ENCODE measurements at places on chromosomes 7 and 10.

DNA sequence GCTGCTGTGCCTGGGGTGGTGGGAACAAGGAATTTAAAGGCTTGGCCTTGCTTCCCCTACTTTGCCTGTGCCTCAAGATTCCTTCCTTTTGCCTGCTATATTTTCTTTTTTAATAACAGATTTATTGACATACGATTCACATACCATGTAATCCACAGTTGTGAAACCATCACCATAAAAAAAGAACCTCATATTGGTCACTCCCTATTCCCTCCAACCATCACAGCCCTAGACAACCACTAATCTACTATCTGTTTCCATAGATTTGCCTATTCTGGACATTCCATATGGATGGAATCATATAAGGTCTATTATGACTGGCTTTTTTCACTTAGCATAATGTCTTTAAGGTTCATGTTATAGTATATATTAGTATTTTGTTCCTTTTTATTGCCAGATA is 59.3 kb upstream of the TRIM8 start:
- DNase-seq = no peak

DNA sequence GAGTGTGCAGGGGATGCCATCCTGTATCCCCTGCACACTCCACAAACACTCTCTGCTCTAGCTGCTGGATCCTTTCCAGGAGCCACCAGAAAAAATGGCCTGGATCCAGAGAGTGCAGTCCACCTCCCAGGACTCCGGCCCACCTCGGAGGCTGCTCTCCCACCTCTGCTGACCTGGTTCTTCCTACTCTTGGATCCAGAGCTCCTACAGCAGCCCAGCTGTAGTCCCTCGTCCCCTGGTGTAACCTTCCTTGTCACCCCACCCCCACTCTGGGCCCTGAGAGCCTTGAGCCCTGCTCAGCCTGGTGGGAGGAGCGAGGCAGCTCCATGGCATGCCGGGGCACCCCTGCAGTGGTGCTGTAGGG is 54.4 kb downstream of the GOLGA7B start:
- DNase-seq = no peak

GRCh38 chr7:148939128-148939755 is 55.2 kb upstream of the EZH2 start:
- DNase-seq = peak; percentile 20

DNA sequence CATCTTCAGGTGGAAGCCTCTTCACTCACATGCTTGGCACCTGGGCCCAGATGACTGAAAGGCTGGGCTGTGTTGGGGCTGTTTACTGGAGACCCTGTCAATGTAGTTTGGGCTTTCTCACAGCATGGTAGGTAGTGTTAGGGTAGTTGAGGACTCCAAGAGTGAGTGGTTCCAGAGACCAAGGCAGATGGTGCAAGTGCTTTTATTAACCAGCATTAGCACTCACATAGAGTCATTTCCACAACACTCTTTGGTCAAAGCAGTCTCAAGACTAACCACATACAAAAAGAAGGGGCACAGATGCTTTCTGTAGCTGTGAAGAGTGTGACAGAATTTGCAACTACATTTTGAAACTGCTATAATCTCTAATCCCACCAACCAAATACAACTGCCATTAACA is 135.0 kb downstream of the RTKN2 start:
- no peak for DNase-seq

GRCh38 chr10:2077231-2077630 is 339.9 kb upstream of the ADARB2 start:
- no peak for DNase-seq

GRCh38 chr7:988963-989529 is 6.1 kb downstream of the CYP2W1 start:
- no peak for DNase-seq

GRCh38 chr10:21171197-21171935 is 274.3 kb upstream of the NEBL start:
- DNase-seq = no peak

DNA sequence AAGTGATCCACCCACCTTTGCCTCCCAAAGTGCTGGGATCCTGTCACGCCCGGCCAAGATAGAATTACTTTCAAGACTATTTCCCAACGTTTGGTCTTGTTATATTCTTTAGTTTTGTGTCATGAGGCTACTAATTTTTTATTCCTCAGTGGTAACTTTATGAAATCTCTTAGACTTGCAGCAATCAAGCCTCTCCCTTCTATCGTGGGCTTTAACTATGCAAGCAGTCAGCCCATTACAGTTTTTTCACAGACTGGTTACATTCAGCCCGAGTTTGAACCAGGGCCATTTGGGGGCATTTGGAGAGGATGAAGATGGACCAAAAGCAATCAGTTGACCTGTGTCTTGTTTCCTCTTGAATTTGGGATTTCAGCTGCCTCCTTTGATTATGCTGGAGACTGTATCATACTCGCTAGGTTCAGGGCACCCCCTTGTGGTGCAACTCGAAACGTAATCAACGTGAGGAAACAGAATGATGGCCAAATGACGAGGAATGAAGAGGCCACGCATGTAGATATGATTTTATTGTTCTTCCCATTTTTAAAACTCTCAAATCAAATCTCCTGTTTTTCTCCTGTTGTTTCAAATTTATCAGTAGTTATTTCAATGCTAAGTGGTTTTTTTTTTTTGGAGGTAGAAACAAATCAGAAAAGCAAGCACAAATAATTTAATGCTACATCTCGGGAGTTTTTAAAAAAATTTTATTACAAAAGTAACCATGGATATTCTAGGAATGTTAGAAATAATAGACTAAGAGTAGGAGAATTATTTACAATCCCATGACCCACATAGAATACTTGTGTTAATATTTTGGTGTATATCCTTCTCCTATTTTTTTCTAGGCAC is 151.6 kb downstream of the KIAA1217 start:
- DNase-seq = no peak

DNA sequence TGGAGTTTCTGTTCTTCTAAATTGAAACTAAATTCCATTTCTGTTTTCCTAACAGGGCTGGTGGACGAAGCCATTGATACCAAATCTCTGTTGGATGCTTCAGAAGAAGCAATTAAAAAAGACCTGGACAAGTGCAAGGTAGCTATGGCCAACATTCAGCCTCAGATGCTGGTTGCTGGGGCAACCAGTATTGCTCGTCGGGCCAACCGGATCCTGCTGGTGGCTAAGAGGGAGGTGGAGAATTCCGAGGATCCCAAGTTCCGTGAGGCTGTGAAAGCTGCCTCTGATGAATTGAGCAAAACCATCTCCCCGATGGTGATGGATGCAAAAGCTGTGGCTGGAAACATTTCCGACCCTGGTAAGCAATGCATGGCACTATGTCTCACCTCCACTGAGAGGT is 45.6 kb downstream of the AP3M1 start:
- no peak for DNase-seq

- no peak for DNase-seq
Measured at GRCh38 chr7:157558061-157558460, 221.3 kb downstream of the DNAJB6 start.

DNA sequence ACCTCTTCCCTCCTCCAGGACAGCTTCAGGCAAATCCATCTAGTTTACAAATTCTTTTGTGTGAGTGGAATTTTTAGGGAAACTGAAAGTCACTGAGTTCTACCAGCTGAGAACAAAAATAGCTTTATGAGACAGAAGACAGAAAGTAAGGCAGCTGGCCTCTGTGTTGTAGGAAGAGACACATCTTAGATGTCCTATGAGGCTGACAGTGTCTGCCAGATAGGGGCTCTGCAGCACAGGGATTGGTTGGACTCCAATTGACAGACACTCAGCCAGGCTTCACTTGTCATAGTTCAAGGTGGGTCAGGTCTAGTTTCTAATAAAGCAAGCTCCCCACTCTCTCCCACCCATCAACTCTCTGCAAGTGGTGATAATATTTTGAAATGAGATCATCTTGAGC is 574.9 kb downstream of the CCSER2 start:
- no peak for DNase-seq

DNA sequence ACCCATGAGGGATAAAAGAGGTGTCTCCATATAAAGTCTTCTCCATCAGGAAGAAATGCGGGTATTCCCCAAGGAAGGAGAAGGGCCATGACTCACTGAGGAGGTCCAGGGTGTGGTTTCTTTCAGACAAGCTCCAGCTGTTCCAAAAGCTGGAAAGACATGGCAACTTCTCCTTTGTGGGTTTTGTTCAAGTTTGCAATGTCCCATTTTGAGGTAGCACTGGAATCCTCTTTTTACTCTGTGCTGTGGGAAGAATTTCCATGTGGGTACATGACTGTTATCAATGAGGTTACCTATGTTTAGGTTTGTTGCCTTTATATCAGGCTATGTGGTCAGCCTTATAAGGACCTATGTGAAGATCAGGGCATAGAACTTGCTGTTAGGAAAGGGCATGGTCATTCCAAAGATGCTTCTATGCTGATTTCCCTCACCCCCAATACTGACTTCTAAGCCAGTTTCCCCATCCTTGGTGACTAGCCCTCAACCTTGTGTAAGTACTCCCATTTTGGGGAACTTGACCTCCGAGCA is 697.5 kb downstream of the INHBA start:
- no peak for DNase-seq

- DNase-seq = no peak
Measured at GRCh38 chr10:34931216-34931615, 116.1 kb upstream of the PARD3 start.

GRCh38 chr10:69119896-69120295 is 4.1 kb upstream of the VPS26A start:
- DNase-seq = no peak

- no peak for DNase-seq
Measured at GRCh38 chr10:83346266-83346910, 792.9 kb upstream of the GHITM start.

DNA sequence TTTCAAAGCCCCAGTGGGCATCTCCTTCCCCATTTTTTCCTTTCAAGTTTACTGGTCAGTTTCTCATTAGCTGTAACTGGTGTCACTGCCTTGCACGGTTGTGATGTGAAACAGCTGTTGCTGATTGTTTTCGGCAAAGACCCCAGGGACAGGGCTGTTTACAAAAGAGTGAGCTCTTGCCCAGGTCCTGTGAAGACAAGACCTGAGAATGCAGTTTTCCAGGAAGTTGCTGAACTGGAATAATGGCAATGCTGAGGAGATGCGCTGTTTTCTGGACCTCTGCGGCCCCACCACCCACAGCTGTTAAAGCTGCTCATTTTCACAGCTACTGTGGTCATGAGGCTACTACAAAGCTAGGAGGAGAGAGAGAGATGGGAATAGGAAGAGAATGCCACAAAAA is 116.6 kb upstream of the RSU1 start:
- DNase-seq = no peak

GRCh38 chr10:124717911-124718741 is 26.1 kb downstream of the FAM53B start:
- peak; percentile 93 for DNase-seq

DNA sequence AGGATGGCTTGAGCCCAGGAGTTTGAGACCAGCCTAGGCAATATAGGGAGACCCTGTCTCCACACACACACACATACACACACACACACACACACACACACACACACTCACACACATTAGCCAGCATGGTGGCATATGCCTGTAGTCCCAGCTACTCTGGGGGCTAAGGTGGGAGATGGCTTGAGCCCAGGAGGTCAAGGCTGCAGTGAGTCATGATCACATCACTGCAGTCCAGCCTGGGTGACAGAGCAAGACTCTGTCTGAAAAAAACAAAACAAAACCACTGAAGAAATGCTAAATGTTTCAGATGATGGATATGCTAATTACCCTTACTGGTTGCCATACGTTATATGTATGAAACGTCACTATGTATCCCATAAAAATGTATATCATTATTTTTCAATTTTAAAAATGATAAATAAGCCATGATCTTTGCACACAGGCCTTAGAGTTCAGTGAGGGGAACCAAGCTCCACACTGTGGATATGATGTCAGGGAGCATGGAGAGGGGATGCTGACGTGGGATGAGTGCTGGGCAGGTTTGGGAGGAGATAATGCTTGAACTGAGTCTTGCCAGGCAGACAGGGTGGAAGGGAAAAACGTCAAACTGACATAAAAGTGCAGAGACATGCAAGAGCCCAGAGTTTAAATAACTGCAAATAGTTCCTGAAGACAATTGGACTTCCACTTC is 45.9 kb upstream of the ARHGAP12 start:
- DNase-seq = no peak

DNA sequence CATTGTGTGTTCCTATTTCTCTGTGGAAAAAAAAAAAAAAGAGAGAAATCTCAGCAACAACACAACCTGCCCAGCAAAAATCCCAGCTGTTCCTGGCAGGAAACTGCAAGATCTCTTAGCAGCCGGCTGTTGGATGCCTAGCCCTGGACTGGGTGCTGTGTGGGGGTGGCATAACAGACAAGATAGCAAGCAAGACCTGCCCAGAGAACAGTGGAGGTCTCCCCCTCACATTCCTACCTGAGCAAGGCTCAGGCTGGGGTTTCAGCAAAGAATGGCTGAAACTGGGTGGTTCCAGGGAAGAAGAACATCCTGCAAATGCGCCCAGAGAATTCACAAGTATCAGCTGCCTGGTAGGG is 248.8 kb upstream of the ZMIZ1 start:
- DNase-seq = no peak

DNA sequence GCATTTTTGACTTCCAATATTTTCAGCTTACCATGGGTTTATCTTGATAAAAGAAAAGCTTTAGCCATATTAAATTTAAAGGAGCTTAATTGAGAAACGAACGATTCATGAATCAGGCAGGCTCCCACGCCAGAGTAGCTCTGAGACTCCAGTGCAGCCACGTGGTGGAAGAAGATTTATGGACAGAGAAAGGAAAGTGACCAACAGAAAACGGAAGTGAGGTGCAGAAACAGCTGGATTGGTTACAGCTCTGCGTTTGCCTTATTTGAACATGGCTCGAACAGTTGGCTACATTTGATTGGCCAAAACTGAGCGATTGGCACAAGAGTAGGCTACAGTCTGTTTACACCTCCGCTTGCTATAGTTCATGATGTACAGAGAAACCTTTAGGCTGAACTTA is 395.4 kb downstream of the GATA3 start:
- no peak for DNase-seq

- no peak for DNase-seq
Measured at GRCh38 chr10:60430836-60431597, 41.3 kb upstream of the ANK3 start.

- DNase-seq = no peak
Measured at GRCh38 chr10:34152434-34152833, 662.7 kb downstream of the PARD3 start.

DNA sequence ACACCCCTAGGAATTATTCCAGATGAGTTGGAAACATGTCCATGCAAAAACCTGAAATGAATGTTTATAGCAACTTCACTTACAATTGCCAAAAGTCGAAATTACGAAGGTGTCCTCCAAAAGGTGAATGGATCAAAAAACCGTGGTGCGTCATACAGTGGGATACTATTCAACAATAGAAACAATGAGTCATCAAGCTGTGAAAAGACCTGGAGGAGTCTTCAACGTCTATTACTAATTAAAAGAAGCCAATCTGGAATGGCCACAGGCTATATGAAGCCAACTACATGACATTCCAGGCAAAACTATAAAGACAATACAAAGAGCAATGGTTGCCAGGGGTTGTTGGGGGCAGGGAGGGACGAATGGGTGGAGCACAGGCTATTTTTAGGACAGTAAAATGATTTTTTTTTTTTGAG is 12.6 kb upstream of the PPP2R2D start:
- no peak for DNase-seq

DNA sequence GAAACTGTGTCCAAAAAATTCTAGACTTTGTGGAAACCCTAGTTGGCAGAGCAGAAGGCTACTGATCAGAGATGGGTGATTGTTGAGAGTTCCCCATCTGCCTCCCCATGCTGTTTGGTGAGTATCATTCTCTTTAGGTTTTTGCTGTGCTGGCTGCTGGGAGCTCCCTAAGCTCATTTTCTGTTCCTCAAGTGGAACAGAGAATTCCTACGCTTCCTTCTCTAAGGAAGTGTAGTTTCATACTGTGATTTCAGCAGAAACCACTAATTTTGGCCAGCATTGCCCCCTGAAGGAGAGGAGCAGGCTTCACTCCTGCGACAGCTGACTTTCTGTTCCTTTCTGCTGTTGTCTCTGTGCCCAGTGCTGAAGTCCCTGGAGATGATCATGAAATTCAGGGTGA is 355.3 kb upstream of the NPVF start:
- no peak for DNase-seq
